Peyer's patch (tissue), 4 donors: ENCODE measurements at places on chromosomes 2 and 18.

DNA sequence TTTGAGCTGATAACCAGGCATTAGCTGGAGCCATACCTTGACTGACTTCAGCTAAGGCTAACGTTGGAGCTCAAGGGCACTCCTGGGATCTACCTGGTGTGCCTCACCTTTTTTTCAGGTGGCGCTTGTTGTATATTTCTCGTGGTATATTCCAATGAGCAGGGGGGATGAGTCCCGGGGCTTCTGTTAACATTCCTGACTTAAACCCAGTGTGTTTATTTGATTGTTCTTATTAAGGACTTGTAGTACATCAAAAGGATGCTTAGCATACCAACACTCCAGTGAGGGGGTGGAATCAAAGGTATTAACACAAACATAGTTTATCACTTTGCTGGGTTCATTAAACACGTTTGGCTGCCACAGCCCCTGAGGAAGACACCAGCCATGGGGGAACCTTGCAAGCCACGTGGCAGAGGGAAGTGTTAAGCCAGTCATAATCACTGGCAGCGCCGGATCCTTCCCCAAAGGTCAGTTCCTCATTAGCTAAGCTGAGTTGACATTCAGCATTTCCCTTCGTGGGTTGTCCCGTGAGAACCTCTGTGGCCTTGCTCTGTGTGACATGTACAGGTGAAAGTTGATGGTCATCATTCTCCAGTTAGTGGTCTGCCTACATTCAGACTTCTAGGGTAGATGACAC is 119.5 kb upstream of the MCFD2 start:
- peak; percentile 56 for DNase-seq

GRCh38 chr18:55588870-55589595 is 1.0 kb upstream of the TCF4 start:
- no peak for DNase-seq

DNA sequence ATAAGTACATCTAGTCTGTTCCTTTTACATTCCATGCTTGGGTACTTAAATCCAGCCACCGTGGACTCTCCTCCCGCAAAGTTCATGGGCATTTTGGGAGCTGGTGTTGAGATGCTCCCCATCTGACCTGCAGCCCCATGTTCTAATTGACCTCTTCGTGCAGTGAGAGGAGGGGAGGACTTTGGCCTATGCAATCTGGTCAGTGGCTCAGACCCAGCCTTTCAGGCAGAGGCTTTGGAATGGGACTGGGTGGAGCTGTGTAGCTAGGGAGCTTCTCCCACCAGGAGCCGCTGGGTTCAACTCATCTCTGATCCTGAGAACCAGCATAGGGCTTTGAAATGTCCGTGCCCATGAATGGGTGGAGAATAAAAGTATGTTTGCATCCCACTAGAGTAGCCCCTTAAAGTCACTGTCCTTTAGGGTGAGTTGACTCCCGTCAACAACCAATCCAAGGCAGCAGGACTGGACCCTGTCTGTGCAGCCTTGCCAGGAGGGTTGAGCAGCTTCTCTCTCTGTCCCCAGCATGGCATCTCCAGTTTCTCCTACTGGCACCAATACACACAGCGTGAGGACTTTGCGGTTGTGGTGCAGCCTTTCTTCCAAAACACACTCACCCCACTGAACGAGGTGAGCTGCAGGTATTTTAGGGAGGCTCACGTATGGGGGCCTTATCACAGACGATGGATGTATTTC is 120.0 kb upstream of the PPP1CB start:
- DNase-seq: no peak

DNA sequence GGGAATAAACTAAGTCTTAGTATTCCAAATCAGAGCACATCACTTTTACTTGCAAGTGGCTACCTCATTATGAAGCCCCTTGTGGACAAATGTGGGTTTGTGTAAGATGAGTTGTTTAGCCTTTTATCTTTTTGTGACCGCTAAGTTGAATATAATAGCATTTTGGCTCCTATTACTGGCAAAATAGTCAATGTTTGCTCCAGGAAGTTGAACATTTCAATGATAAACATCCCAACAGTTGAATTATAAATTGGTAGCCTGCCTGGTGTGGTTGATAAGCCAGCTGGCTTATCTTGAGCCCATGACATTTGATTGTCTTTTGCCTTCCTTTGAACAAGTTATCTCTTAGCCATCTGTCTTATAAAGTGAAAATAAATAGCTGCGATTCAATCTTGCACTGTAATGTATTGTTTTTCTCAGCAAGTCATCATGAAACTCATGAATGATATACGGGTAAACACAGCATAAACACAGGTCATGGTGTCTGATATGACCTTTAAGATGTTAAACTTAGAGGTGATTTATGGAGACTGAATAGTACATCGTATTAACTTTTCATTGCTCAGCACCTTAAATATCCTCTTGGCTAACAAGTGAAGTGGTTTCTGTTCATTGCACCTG is 338.4 kb downstream of the SOCS6 start:
- no peak for DNase-seq

GRCh38 chr2:84636080-84636971 is 120.0 kb downstream of the DNAH6 start:
- peak; percentile 51 for DNase-seq

- no peak for DNase-seq
Observed at GRCh38 chr18:72460210-72460680, 83.9 kb downstream of the CBLN2 start.

- DNase-seq: no peak
Observed at GRCh38 chr2:38592951-38593350, 9.8 kb downstream of the HNRNPLL start.

GRCh38 chr2:136378712-136379595 is 261.0 kb upstream of the CXCR4 start:
- no peak for DNase-seq

DNA sequence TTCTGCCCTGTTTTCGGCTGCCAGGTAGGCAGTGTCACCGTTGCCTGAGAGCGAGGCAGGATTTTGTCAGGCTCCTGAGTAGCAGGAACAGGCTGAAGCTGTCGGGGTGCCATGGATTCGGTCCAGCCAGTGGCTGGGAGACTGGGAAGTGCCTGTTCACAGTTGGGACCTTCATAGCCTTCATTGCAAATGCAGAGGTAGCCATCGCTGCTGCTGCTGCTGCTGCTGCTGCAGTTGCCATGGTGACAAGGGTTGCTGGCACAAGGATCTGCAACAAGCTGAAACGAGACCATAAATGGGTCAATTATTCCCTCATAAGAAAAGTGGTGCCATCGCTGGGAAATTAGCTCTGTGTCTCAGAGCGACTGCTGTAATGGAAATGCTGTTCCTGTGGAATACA is 122.7 kb downstream of the DNER start:
- DNase-seq: no peak

DNA sequence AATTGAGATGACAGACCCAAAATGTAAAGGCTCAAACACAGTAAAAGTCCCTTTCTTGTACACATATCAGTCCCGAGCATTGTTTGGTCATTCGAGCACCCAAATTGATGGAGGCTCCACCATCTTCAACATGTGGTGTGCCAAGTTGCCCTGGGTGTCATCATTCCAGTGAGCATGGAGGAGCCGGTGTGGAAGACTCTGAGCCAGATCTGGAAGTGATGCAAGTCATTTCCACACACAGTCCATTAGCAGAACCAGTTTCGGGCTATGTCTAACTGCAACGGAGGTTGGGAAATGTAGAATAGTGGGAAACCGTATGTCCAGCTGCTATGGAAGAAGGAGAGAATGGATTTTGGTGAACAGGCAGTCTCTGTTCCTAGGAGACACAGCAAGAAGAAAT is 40.9 kb upstream of the BZW1 start:
- no peak for DNase-seq

GRCh38 chr2:26590508-26590907 is 50.7 kb downstream of the CIB4 start:
- no peak for DNase-seq

DNA sequence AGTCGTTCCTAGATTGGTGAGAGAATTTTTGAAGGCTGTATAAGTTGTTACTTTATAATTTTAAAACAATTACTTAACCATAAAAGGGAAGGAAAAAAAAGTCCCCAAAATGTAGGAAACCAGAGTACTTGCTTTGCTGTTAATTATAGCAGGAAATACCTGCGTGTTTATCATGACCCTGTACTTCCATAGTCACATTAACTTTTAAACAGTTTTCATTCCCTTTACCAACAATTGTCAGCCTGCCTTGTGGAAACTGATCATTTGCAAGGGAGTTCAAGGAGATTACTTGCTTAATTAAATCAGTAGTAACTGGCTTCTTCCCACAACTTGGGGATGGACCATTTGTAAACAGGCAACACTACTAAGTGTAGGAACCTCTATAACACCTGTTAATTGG is 6.4 kb upstream of the ITPRID2 start:
- no peak for DNase-seq

GRCh38 chr2:191521608-191522208 is 156.2 kb upstream of the NABP1 start:
- DNase-seq: no peak

- no peak for DNase-seq
Observed at GRCh38 chr18:57343833-57344232, 8.5 kb upstream of the ST8SIA3 start.

- DNase-seq: no peak
Observed at GRCh38 chr2:163834221-163834620, 98.4 kb upstream of the FIGN start.

DNA sequence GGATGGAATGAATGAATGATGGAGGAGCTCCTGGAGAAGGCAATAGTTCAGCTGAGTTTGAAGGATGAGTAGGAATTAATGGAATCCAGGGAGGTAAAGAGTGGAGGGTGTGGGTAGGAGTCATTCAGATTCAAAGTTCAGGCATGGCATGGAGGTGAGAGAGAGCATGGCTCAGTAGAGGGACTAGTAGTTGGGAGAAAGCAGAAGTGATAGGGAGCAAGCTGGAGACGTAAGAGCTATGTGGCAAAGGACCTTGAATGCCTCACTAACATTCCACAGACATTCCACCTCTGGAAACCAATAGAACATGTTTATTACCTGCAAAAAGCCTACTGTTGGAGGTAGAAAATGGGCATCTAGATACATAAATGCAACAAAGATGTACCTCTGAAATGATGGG is 170.1 kb downstream of the HAUS1 start:
- no peak for DNase-seq

GRCh38 chr2:127039387-127040031 is 67.4 kb downstream of the BIN1 start:
- DNase-seq: no peak

- peak; percentile 87 for DNase-seq
Observed at GRCh38 chr2:113886479-113887008, 3.3 kb upstream of the ACTR3 start.

- DNase-seq: no peak
Observed at GRCh38 chr2:225472161-225472560, 72.7 kb downstream of the NYAP2 start.

GRCh38 chr2:30736461-30737325 is 70.6 kb downstream of the CAPN13 start:
- peak; percentile 26 for DNase-seq

- DNase-seq: no peak
Observed at GRCh38 chr2:227360351-227360750, 18.8 kb downstream of the TM4SF20 start.

- no peak for DNase-seq
Observed at GRCh38 chr18:24197412-24197811, 58.5 kb downstream of the CABYR start.
